Activated CD8-positive, alpha-beta T cell treated with anti-CD3 and anti-CD28 coated beads for 36 hours (primary cell): ENCODE measurements at places on chromosomes 6 and 20.

DNA sequence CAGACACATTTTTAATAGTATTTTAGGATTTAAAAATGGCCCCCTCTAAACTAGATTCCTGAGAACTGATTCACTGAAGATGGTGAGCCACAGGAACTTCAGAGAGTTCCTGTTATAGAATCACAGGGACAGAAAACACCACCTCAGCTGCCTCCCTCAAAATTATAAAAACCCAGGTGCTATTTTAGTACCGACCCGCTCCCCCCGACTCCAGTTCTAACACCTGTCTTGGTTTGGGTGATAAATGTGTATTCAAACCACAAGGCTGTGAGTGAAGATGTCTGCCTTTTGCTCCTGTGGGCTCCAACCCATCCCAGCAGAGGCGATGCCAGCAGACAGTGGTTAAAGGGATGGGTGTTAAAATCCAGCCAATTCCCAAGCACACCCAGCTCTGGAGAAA lies 127.4 kb upstream of the LY86 start:
- no peak for DNase-seq

DNA sequence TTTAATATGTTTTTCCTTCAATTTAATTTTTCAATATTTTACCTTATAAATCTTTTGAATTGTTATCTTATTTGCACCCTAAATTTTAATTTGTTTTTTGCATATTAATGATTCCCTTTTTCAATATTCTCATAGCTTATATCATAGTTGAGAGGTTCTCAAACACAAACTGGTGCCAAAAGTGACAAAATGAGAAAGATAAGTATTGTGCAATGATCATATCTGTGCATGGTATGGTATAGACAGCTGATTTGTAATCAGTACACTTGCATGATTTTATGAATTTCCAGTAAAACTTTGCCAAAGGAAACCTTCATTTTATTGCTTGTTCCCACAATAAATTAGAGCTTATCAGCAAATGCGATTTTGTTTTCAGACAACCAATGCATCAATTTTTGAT lies 161.0 kb upstream of the HDAC2 start:
- no peak for DNase-seq

DNA sequence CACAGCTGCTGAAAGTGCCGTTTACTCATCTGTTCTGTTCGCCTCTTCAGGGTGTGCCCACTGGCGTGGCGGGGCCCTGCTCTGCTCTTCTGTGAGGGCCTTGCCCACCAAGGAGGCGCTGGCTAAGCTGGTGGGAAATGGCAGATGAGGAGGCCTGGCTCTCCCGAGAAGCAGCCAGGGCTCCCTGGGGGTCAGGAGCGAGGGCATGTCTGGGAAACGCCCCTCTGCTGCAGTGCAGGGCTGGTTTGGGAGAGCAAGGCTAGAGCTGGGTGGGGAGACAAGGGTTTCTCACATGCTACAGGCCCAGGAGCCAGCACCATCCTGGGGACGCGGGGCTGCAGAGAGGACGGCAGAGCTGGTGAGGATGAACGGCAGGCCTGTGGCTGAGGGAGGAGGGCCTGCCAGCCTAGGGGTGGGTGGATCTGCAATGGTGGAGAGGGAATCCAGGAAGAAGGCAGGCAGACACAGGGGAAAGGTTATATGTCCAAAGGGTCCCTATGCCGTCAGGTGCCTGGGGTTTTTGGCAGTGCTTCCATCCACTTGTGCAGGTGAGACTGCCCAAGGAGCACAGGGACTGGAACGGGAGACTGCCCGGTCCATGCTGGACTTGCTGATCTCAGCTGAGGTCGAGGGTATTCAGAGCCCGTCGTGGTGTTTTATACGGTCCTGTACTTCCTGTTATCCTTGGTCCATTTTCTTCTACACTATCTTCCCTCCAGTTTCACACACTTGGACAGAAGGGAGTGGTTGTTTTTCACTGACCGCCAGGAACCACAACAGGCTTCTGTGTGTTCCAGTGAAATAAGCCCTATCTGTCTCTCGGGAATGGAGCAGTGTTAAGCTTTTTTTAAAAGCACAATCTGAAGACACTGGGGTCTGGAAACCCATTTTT lies 119.2 kb downstream of the SYCP2 start:
- no peak for DNase-seq

GRCh38 chr6:39221779-39222641 lies 7.3 kb downstream of the KCNK5 start:
- no peak for DNase-seq

- DNase-seq = no peak
Measured at GRCh38 chr20:4691753-4692152, 30.0 kb upstream of the PRND start.
